T-helper 2 cell treated with Interferon-gamma antibody and Interleukin-4, amounts not matched to agents 5 μg/mL and 100 μg/mL, for 36 hours (primary cell): ENCODE measurements at places on chromosomes 4 and X.

DNA sequence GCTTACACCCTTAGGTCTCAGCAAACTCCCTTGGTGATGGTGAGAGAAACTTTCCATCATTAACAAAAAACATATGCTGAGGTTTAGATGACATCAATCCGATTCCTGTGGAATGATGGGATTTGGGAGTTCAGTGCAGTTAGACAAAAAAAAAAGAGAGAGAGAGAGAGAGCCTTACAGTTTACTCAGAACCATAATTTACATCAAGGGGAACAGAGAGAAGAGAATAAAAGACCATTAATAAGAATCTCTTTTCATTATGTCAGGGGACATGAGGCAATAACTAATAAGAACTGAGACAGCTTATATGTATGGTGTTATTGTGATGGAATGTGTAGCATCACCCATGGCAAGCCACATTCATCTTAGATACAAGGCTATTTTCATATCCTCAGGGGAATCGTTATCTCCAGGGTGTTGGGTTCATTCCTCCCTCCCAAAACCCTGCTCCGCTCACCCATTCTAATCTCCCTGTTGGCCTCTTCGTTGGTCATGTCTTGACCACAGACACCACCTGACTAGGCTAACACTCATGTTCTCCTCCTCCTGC lies 175.7 kb upstream of the MXRA5 start:
- no peaks in the 10 kb centered on the region for H3K27me3 ChIP-seq
- H3K36me3 ChIP-seq, result no peaks in the 10 kb centered on the region
- no peak overlapping the region for H3K27ac ChIP-seq
- DNase-seq, result no peak
- H3K4me1 ChIP-seq, result no peaks in the 10 kb centered on the region
- no peak overlapping the region for H3K4me3 ChIP-seq

DNA sequence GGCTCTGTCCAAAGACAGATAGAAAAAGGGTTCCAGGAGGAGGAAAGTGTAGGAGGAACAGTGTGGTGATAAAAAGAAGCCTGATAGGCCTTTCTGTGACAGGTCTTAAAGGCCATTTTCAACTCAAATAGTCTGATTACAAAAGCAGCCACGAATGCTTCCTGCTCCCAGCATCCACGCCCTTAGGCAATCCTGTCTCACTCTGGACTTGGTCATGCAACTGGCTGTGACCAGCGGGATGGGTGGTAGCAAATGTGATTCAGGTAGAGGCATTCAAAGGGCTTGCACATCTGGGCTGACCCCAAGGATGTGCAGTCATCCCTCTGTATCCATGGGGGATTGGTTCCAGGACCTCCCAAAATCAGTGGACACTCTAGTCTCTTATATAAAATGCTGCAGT lies 14.4 kb upstream of the SEPSECS start:
- no peak overlapping the region for H3K4me3 ChIP-seq
- H3K4me1 ChIP-seq, result peaks cover 13% of the 10 kb centered on the region
- H3K27ac ChIP-seq, result no peak overlapping the region
- H3K36me3 ChIP-seq, result peaks cover 17% of the 10 kb centered on the region
- H3K27me3 ChIP-seq, result no peaks in the 10 kb centered on the region

DNA sequence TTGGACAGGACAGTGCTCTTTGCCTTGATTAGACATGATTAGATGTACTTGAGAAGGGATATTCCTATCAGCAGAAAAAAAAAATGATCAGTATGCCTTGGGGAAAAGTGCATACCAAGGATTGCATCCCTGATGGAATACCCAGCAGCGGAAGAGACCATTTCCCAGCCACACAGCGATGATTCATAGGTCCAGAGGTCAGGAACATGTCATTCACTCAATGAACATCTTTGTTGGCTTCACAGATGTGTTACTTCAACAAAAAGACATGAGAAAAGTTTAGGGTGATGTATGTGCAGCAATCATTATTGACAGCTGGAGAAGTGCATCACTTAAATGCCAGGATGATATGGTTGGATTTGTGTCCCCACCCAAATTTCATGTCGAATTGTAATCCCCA lies 293.5 kb downstream of the ZNF674 start:
- no peak overlapping the region for H3K27ac ChIP-seq
- H3K36me3 ChIP-seq, result no peaks in the 10 kb centered on the region
- DNase-seq, result no peak

- no peak overlapping the region for H3K4me3 ChIP-seq
- peaks cover 4% of the 10 kb centered on the region for H3K4me1 ChIP-seq
- peaks cover 29% of the 10 kb centered on the region for H3K27me3 ChIP-seq
- no peaks in the 10 kb centered on the region for H3K36me3 ChIP-seq
- no peak for DNase-seq
These were observed 926 bp downstream of the NDP start for GRCh38 chrX:43971966-43972961.

DNA sequence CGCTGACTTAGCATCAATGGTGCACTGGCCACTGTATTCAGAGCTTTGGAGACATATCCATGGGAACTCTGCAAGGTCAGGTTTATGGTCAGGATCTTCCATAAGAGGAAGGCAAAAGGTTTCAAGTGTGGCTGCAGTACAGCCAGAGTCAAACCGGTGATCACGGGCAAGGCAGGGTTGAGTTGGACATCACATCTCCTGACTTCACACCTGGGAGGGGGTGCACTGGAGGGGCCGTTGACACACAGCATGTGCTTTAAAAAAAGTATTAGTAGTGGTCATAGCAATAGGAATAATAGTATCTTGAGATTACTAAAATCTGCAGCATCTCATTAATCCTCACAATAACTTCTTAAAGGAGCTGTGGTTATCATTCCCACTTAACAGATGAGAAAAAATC lies 28.9 kb upstream of the MAN2B2 start:
- no peak for DNase-seq
- no peak overlapping the region for H3K4me3 ChIP-seq
- H3K27ac ChIP-seq, result no peak overlapping the region
